GM12891 (cell line): ENCODE measurements at places on chromosomes 1 and 21.

DNA sequence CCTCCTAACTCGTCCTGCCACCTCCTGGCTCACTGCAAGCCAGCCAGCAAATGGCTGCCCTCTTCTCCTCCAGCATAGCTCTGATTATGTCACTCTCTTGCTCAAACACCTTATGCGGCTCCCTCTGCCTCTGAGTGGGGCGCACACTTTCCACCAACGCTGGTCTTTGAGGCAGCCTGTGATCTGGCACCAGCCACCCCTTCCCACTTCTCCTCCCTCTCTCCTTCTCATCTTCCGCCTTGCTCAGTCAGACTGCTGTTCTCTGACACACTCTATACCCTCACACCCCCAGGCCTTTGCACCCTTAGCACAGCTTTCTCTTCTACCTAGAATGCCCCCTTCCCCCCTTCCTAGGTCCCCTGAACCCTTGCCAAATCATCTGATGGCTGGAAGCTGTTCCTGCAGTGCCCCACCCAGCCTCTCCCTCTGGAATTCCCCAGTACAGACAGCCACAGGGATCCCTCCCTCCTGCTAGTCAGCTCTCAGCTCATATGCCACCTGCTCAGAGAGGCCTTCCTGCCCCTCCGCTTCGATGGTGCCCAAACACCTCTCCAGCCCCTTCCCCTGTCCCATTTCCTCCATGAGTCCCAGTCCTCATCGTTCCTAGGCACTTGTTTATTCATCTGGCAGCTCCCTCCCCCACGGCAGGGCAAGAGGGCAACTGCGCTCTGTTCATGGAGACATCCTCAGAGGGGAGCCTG lies 21.7 kb upstream of the PEF1 start:
- no peak for DNase-seq

DNA sequence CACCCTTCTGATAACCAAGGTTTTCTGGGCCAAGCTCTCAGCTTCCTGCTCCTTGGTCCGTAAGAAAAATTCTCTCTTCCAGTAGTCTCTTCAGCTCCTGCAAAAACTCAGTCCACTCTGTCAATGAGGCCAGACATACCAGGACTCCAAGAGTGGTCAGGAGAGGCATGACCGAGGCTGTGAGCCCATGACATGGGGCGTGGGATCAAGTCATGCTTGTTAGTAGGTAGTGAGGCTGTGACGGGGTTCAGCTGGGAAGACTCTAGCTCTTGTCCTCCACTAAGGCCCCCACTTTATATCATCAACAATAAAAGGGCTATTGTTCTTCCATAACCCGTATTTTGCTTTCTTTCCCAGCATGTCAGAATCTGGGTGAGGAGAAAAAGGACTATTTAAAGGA lies 10.1 kb upstream of the HCRTR1 start:
- no peak for DNase-seq

GRCh38 chr1:99218999-99219398 lies 45.3 kb upstream of the PLPPR4 start:
- DNase-seq, result no peak

DNA sequence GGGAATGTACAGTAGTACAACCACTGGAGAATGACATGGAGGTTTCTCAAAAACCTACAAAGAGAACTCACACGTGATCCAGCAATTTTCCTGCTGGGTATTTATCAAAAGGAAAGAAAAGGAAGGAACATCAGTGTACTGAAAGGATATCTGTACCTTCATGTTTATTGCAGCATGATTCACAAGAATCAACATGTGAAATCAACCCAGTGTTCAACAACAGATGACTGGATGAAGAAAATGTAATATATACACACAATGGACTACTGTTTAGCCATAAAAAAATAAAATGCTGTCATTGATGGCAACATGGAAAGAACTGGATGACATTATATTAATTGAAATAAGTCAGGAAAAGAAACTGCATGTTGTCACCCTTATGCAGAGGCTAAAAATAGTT lies 19.0 kb upstream of the CYP4A11 start:
- no peak for DNase-seq

GRCh38 chr1:218642033-218642948 lies 297.2 kb downstream of the TGFB2 start:
- no peak for DNase-seq

DNA sequence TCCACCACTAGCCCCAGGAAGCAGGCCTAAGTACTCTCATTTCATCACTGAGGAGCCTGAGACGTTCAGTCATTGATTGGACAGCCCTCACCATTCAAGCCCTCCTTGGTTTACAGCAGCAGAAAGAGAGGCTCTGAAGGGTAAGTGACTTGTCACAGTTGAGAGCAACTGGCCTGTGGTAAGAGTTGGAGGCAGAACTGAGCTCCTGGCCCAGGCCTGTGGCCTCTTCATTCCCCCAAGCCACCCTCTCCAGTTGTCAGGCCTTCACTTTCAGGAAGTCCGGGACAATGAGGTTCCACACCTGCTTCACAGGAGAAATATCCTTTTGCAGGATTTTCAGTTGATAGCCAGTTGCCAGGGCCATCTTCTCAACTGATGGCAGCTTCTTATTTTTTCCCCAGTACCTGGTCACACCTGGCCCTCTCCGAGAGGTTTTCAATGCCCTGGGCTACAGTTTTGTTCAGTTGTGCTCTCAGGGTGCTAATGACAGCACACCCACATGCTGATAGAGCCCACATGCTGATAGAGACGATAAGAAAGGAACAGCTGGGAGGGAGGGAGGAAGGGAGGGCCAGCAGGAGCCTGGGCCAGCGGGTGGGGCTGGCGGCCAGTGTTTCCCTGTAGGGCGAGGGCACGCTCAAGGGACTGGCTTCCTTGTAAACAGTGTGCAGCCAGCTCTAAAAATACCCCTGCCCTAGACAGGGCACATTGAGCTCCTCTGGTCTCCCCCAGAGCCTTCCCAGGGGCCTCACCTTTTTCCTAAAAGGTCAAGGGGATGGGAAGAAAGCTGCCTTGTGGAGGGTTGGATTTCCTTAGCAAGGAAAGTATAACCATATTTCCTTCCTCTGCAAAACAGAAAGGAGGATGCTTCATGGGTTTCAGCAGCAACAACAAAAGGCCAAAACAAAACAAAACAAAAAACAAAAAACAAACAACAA lies 112.7 kb upstream of the JUN start:
- no peak for DNase-seq

- DNase-seq, result no peak
These were observed 6.8 kb downstream of the YARS1 start for GRCh38 chr1:32810358-32810757.

GRCh38 chr1:234531151-234531635 lies 52.2 kb upstream of the TARBP1 start:
- DNase-seq, result no peak

- no peak for DNase-seq
These were observed 50.9 kb downstream of the LEPR start for GRCh38 chr1:65471213-65471833.

- no peak for DNase-seq
These were observed 20.6 kb upstream of the FCGR2A start for GRCh38 chr1:161484613-161485012.

DNA sequence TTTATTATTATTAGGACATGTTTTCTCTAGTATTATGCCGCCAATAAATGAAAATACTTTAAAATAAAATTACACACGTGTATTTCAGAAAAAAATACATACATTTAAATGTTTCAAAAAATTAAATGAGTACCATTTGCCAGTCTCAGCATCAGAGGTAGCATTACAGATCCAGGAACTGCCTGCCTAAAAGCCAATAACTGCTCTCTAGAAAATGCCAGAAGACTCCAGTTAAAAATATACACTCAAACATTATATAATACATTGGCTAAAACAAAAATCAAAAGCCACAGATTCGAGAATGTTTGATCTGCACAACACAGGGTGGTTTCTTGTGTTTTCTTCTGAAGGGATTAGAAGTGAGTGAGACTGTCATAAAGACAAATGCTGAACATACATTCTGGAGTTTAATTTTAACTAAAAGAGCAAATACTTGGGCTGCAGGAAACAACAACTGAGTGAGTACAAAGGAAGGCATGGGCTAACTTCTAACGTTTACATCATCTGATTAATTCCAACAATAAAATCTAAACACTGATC lies 105.5 kb downstream of the RERE start:
- no peak for DNase-seq

DNA sequence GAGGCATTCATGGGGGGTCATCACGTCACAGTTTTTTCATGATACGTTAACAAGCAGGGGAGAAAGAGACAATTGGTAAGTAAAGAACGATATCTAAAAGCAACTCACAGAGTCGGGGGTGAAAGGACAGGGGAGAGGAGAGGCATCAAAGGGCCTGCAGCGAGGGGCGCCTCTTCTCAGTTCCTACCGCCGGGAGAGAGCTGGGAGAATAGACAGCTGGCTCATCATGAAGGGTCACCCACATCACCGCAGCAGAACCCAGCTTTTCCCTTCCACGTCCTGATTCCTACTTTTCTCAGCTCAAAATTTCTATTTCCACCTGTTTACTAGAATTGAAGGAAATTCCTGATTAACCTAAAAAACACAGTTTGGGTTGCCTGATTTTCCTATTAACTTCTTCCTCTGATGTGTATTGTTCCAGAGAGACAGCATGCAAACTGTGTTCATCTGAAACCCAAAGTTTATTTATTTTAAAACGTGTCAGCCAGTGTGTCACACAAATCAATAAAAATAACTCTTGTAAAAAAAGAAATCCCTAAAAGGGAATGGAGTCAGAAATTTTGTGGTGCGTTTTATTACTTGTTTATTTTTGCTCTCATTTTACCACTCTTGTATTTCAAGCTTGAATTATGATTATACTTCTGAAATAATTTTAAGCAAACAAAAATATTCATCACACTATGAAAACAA lies 75.4 kb downstream of the SLC25A24 start:
- no peak for DNase-seq

DNA sequence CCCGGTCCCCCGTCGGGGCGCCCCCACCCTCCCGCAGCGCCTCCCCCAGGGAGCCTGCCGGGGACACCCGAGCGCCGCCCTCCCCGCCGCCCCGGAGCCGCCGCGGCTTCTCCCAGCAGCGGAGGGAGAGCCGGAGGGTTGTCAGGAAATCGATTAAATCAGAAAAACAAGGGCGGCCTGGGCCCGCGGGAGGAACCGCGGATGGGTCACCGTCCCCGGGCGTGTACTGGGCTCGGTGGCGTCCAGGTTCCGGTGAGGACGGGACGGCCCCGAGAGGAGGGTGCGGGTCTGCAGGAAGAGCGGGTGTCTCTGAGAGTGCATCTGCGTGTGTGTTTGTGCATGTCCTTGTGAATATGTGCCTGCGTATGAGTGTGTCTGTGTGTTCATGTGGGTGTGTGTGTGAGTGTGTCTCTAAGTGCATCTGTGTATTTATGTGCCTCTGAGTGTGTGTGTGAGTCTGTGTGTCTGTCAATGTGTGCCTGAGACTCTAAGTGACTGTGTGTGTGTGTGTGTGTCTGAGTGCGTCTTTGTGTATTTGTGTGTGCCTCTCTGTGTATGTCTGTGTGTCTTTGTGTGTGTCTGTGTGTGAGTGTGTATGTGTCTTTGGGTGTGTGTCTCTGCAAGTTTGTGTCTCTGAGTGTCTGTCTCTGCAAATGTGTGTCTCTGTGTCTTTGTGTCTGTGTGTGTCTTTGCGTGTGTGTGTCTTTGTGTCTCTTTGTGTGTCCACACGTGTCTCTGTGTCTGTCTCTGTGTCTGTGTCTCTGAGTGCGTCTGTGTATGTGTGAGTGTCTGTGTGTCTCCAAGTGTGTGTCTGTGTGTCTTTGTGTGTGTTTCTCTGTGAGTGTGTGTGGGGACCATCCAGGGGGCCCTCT lies 1.1 kb downstream of the SPSB1 start:
- no peak for DNase-seq

DNA sequence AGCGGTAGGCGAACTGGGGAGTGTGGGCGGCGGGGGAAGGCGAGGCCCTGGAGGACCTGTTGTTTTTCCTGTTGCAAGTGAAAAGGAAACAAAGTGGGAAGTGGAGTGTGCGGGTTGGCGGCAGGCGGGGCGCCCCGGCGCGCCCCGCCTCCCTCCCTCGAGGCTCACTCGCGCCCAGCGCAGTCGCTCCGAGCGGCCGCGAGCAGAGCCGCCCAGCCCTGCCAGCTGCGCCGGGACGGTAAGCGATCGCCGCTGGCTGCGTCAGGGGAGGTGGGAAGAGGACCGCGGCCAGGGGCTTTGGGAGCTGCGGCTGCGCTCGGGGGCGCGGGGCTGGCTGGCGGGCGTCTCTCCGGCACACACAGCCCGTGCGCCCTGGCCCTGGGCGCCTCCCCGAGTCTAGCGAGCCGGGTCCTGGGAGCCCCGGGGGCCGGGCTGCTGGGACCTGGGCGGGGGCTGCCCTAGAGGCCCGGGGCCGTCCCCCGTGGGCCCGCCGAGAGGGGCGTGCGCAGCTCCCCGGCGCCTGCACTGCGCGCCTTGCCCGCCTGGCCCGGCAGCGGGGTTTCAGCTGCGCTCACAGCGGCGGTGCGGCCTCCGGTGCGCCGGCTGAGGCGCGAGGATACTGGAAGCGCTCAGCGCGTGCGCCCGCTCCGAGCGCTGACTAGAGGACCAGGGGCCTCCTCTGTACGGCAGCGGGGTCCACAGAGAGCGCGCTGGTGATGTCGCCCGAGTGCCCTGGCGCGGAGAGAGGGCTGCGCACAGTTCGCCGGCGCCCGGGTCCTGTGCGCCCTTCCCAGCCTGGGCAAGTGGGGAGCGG lies at the start of gene PIK3CD:
Gene PIK3CD (plus strand): TSS at position 167 of the 814 bp plus-strand sequence. CDS start 58,725 bp downstream, outside the sequence.
- no peak for DNase-seq

DNA sequence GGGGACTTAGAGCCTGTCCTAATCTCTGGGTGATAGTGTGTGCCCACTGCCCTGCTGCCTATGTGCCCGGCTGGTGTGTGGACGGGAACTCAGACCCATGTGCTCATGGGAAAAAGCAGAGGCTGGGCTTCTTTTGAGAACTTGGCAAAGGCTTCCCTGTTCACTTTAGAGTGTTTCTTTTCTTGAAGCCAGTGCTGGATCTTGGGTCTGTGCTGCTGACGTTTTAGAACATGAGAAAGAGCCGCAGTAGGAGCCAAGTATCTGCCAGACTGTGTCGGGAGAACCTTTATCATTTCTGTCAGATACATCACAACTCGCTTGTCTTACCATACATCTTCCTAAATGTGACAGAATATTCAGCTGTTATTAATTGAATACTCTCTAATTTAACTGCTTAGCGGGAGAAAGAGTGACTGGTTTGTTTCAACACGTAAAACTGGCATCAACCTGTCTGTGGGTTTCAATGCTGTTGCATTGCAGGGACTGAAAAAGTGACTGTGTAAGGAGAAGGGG lies 195.2 kb downstream of the PBX1 start:
- DNase-seq, result no peak

GRCh38 chr1:102937401-102937800 lies 170.9 kb downstream of the COL11A1 start:
- no peak for DNase-seq

GRCh38 chr21:31997191-31997590 lies 124.4 kb downstream of the HUNK start:
- no peak for DNase-seq

GRCh38 chr1:155193275-155193990 lies 14.3 kb downstream of the THBS3 start:
- DNase-seq, result peak; percentile 89

GRCh38 chr1:159012495-159012894 lies 2.8 kb downstream of the IFI16 start:
- DNase-seq, result no peak

DNA sequence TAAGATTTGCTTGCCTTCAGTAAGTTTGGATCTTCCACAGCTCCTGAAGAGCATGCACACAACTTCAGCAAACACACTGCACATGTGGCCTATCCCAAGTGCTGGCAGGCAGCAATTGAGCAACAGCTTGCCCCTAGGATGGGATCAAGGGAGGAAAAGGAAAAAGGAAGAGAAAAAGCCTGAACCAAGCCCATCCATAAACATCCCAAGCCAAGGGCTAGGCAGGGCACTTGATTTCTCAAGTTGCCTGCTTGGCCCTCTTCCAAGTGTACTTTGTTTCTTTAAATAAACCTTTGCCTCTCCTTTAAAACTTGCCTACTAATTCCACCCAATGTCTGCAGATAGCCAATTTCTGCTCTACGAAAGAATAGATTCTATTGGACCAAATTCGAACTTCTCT lies 49.0 kb upstream of the OLFM3 start:
- DNase-seq, result no peak
